ENCODE measurements at places on chromosomes 11 and 22.
A peak's percentile ranks its signal among the peaks of the same experiment; 100 is the strongest.

- DNase-seq = no peak
Observed at GRCh38 chr22:38921120-38921519, 36.3 kb upstream of the APOBEC3A start.

GRCh38 chr11:101187748-101188147 is 58.1 kb upstream of the PGR start:
- DNase-seq = no peak

- DNase-seq = no peak
Observed at GRCh38 chr11:32184723-32185376, 94.0 kb downstream of the RCN1 start.

- no peak for DNase-seq
Observed at GRCh38 chr11:93796441-93797231, 12.6 kb downstream of the MED17 start.

- DNase-seq = no peak
Observed at GRCh38 chr22:30783021-30783420, 88.3 kb downstream of the OSBP2 start.

DNA sequence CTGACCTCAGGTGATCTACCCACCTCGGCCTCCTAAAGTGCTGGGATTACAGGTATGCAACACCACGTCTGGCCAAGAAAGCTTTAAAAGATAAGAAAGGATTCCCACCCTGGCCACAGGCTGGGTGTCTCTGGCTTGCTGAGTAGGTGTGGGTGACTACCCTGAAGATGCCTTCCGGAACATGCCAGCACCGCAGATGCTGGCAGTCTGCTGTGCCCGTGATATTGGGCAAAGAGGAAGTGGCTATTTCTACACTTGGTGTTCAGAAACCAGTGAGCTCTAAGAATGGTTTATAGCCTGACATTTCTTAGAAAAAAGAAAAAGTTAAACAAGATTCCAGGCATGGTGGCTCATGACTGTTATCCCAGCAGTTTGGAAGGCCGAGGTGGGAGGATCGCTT is 6.1 kb downstream of the MRPL11 start:
- DNase-seq = no peak

DNA sequence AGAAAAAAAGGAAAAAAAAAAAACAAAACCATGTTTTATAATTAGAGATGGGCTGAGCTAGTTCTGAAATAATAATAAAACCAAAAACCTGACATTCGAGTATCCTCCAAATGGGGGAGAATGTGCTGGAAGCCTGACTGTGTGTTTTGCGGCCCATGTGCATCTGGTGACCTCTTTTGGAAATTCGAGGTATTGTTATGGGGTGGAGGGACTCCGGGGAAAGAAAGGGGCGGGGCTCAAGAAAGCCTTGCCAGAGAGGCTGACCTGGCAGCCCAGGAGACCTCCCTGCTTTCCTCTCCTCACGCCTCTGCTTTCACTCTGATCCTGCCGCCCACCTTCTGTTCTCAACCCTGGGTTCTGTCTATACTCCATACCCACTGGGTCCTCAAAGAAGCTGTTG is 72.9 kb downstream of the CTTN start:
- no peak for DNase-seq

DNA sequence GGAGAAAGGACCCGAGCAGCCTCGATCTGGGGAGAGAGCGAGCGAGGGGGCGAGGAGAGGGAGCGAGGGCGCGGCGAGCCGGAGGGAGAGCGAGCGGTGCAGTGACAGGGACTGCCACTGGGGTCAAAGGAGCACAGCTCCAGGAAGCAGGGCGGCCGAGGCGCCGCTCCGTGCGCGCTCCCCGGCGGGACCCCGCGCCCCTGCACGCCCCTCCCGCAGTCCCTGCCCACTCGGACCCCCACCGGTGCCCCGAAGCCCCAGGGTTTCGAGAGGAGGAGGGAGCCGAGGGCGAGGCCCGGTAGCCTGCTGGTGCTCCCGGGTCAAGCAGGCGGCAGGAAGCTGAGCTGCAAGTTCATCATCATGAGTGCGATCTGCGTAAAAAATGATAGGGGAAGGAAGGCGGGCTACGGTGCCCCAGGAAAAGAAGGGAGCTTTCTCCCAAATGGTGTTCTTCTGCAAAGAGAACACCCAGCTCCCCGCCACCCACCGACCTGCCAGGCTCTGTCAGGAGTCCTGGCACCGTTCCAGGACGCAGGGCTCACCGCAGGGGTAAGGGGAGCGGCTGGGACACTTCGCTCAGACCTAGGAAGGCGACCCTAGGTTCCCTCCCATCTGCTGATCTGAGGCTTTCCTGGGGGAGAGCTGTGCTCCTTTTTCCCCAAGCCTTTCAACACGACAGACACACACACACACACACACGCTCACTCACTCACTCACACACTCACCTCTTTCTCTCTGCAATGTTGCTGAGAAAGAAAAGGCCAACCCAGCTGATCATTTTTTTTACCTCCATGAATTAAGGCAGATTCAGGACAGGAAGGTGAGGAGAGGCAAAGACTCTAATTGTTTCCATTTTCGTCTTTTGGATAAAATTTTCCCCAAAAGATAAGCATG is at the start of gene MPPED2:
Gene MPPED2 (minus strand): TSS at position 103 of the 894 bp plus-strand sequence. CDS start 5,980 bp downstream, outside the sequence.
- no peak for DNase-seq

GRCh38 chr11:57325735-57326048 is 940 bp upstream of the TNKS1BP1 start:
- DNase-seq = no peak

- DNase-seq = no peak
Observed at GRCh38 chr11:122701143-122701542, 45.6 kb downstream of the UBASH3B start.

GRCh38 chr11:112977755-112978154 is 16.5 kb downstream of the NCAM1 start:
- DNase-seq = peak; percentile 47

DNA sequence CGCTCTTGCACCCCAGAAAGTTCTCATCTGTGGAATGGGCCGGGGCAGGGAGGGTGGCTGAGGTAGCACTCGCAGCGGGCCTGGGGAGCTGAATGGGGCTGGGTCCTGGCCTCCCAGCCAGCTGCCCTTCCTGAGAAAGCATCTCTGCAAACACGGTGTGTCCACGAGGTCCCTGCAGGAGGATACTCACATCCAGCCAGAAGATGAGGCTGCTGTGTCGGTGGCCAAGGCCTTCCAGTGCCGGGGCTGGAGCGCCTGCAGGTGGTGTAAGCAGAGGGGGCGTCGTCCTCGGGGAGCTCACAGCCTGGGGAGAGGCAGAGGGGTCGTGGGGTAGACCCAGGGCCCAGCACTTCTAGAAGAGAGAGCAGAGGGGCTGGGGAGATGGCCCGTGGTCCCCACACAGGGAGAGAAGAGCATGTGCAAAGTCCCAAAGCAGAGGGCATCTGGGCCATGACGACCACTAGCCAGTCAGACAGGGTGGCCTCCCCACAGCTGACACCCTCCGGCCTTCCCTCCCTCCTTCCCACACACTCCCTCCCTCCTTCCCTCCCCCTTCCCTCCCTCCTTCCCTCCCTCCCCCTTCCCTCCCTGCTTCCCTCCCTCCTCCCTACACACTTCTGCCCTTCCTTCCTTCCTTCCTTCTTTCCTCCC is 97.9 kb downstream of the WNT7B start:
- DNase-seq = no peak

- DNase-seq = peak; percentile 20
Observed at GRCh38 chr11:995752-996420, 40.6 kb downstream of the MUC6 start.

GRCh38 chr11:114171257-114172054 is 111.9 kb downstream of the ZBTB16 start:
- DNase-seq = no peak

DNA sequence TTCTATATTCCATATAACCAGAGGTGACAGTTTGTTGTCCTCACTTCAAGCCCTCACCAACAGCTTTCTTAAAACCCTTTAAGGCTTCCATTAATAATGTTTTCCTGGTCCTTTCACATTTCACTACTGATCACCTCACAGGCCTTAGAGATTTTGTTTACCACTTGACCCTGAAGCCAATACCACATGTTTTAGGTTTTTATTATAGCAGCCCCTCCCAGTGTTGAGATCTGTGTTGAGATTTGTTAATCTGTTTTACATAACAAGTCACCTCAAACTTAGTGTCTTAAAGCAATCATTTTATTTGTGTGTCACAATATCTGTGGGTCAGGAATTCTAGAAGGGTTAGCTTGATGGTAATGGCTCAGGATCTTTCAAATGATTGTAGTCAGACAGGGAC is 49.9 kb downstream of the FAR1 start:
- no peak for DNase-seq

DNA sequence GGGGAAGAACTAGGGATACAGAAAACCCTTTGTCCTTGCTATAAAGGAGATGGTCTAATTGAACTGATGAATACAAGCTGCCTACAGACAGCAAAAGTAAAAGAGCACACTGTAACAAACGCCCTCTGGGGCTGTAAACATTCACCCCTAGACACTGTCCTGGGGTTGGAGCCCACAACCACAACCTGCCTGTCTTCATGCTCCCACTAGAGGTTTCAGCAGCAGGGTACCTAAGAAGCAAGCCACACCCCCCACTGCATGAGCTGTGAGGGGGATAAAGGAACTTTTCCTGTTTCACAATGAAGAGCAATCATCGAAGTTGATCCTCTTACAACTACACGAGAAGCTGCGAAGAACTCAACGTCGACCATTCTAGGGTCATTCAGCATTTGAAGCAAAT is 90.5 kb upstream of the LUZP2 start:
- DNase-seq = no peak

- no peak for DNase-seq
Observed at GRCh38 chr22:42490243-42490832, 29.3 kb downstream of the RRP7A start.

DNA sequence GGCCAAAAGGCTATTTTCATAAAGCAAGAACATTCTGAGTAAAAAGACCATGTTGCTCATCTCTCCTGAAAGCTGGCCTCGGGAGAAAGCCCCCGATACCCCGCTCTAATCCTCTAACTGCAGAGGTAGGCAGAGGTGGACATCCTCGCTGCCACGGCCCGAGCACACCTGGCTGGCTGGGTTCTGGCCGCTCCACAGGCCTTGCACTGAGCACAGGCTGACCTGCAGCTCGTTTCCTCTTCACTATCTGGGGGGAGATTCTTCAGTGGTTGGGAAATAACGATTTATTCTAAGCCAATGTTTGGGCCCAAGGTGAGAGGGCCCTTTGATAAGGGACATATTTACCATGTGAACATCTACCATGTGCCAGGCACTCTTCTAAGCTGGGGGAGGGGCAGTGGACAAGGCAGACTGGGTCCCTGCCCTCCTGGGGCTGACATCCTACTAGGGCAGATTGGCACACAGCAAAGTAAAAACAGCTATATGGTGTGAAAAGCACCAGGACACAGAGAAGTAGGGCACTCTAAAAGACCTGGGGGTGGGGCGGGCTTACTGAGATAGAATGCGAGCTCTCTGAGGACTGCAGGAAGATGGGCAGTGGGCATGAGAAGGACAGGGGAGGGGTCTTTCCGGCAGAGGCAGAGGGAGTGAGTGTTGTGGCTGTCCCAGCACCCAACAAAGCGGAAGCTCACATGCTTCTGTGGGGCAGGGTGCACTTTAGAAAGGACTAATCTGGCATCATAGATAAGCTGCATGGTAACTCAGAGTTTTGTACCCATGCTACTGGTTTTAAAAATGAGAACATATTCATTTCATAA is 65.5 kb upstream of the ARFGAP3 start:
- DNase-seq = no peak
